MV-4-11 (cell line): ENCODE measurements at places on chromosomes 3 and 15.
A peak's percentile ranks its signal among the peaks of the same experiment; 100 is the strongest.

DNA sequence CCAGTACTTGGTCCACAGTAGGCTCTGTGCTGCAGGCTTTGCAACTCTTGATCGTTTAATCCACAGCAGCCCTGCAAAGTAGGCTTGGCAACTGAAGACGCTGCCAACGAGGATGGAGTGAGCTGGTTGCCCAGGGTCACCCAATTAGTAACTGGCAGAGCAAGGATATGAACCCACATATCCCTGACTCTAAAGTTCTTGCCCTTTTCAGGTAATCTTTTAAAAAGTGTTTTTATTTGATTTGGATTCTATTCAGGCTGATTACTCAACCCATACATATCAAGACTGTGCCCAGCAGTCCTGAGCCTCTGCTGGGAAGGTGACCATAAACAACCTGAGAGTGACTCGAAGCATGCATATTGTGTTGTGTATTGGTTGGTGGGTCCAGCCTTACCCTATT, 50.3 kb downstream of the PSMD6 start:
- no peak for DNase-seq

DNA sequence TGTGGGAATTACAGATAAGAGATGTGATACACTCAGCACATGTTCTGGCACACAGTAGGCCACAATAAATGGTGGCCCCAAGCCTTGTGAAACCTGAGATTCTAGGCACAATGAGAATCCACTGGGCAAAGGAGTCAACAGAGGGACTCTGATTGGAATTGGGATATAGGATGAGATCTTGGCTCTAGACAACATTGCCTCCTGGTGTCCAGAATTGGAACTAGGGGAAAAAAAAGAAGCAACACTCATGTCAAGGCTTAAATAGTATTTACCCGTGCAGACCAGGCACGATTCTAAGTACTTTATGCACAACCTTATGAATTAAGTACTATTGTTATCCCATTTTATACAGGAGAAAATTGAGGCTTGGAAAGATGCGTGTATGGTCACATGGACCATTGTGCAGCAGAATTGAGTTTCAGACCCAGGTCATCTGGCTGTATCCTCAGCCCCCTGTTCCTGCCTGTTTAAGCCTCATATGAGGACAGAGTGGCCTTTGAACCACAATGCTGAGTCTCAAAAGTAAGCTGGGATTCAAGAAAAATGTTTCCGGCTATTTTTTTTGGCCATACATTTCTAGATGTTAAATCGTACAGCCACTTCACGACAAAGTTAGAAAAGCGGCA, 124.8 kb downstream of the SV2B start:
- peak; percentile 45 for DNase-seq

DNA sequence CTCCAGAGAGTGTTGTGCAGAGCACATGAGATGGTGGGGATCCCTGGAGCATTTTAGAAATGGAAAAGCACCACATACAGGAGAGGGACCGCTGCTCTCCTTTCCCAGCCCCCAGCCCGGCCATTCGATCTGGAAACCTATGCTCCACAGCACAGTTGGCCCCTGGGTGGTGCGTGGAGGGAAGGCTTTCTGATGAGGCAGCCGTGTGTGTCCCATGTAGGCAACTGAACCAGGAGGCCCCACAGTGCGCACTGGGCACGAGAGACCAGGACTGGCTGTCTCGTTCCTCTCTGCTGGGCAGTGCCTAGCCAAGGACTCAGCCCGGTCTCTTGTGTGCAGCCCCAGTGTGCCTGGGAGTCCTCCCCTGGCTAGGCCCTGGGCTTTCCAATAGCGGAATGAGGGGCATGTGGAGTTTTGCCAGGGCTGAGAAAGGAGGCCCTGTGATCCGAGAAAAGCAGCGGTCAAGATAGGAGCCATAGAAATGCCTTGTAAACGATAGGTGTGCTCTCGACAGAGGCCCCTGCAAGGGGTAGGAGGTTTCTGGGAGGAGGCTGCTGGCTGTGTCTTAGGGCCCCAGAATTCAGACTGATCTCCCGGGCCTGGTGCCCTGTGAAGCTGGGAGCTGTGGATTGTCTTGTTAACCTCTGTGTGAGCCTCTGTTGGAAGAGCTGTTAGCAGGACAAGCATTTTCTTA, 39.0 kb downstream of the CHDH start:
- no peak for DNase-seq

DNA sequence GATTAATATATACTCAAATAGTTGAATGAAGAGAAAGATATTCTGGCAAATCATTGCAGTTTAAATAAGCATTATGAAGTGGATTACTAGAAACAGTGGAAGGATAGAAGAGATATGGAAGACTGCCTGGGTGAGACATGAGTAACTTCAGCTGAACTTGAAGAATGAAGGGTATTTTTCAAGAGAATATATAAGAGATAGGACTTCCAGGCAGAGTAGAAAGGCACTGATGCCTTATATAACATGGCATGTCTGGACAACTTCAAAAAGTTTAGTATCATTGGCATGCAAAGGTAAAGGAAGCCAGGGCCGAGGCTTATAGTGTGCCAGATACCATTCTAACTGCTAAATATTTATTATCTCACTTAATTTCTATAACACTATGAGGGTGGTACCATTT, 126.5 kb upstream of the SLC7A14 start:
- no peak for DNase-seq

DNA sequence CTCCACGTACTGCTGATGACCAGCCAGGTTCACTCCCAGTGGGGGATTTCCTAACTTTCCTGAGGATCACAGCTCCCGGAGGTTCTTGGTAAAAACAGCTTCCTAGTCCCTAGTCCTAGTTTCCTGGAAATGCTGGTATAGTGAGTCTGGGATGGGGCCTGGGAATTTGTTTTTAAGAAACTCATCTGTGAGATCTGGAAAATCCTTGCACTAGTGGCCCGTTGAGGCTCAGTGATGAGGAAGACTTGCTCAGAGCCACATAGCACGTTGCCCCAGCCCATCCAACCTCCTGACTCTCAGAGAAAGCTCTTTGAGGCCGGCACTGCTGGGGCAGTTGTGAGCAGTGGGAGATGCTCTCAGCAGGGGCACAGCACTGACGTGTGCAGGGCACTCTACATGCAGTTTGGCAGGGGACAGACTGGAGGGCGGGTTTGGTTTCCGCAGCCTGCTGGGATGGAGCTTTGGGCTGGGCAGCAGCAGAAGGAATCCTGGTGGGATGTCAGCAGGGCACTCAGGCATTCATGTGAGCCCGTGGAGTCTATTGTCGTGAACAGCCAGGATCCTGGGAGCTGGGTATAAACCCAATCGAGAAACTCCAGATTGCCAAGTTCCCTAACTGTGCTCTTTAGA, 31.6 kb downstream of the SAXO2 start:
- no peak for DNase-seq

DNA sequence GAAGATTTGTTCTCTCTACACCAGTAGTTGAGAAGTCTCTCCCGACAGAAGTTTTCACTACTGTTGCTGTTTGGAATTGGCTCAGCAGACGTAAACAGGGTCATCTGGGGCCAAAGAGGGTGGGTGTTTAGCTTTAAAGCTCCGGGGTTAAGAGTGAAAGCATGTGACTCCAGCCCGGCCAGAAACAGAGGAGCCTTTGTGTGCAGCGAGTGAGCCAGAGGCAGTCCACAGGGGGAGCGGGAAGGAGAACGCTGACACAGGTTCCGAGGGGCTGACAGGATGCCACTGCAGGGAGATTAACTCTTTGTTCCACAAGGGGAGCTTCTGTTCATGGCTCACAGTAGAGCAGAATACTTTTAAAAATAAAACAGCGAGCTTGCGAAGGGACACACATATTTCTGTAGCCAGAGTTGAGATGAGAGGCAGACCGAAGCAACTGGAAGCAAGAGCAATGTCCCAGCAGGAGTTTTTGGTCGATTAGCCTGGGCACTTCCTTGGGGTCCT, 26.9 kb downstream of the BMF start:
- no peak for DNase-seq

DNA sequence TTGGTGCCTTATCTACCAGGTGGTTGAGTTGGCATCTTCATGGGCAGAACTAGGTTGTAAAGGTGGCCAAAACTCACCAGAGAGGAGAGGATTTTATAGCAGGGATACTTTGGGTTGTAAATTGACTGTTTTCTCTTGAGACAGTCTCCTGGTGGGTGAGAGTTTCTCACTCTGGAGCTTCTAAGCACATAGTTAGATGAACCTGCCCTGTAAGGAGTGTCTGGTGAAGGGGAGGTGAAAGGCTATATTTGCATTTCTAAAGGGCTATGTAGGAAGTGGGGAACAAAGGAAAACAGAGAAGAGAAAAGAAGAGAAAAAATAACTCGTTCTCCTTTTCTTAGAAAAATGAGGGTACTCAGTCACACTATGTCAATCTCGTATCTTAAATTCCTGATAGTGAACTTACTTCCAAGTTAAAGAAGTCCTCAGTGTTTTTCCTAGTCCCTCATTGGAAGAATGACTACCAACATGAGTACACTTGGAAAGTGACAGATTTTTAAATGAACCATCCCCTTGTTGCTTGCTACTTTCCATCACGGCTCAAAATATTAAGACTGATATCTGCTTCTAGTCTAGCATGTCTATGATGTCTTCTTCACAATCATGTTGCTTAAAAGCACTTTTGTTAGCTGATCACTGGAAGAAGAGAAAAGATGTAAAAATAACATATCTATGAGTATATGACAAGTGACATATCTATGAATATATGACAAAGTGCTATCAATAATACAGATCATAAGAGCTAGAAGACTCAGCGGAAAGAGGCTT, 113.8 kb upstream of the P2RY1 start:
- no peak for DNase-seq

GRCh38 chr15:92480361-92480760, 86.7 kb downstream of the ST8SIA2 start:
- DNase-seq = no peak

DNA sequence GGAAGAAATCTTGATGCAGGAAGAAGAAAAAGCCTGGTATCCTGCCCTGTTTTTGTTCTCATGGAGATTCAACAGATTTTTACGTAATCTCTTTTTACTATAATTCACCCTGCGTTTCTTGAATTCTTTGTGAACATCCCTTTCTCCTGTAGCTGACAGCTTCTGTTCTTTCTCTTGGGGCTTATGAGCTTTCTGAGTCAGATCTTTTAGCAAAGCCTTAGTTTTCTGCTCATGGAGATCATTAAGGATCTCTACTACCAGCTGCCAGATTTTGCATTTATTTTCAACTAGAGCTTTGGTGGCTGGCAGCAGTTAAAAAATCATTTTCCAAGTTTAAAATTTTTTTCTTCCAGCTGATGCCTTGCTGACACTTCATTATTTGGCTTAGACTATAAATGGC, 51.6 kb downstream of the MOBP start:
- no peak for DNase-seq

DNA sequence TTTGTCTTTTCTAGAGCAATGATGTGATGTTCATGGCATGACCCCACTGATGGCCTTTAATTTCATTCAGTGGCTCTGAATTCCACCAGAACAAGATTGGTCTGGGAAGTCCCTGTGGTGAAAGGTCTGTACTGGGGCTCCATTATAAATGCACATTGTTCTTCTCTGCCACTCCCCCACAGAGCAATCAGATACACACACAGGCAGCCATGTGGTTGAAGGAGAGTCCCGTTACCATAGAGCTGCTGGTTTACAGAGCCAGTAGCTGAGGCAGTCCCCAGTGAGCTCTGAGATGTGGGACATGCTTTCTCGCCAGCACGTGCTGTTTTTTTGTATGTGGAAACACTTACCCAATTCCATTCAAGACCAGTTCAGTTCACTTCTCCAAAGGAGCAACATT, 172.7 kb upstream of the TRIM42 start:
- DNase-seq = no peak

GRCh38 chr3:152737021-152737908, 97.7 kb upstream of the P2RY1 start:
- DNase-seq = peak; percentile 90

GRCh38 chr15:42584031-42584765, 8.8 kb downstream of the STARD9 start:
- no peak for DNase-seq

DNA sequence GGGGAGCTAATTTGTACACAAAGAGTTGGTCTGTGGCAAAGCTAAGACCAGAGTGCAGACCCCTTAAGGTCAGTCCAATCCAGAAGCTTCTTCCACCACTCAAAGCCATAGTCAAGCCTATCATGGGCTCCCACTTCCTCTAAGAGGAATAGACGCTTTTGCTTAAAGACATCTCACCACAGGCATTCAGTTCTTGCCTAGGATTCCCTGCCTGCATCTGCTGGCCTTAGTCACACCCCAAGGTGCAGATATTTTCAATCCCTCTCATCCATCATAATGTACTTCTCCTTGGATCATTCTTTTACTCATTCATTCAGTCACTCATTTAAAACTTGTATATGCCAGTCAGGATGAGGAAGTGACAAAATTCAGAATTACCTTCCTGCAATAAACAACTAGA, 179.6 kb upstream of the STT3B start:
- DNase-seq = peak; percentile 26

GRCh38 chr3:37338500-37338899, 164.1 kb upstream of the LRRFIP2 start:
- peak; percentile 39 for DNase-seq

DNA sequence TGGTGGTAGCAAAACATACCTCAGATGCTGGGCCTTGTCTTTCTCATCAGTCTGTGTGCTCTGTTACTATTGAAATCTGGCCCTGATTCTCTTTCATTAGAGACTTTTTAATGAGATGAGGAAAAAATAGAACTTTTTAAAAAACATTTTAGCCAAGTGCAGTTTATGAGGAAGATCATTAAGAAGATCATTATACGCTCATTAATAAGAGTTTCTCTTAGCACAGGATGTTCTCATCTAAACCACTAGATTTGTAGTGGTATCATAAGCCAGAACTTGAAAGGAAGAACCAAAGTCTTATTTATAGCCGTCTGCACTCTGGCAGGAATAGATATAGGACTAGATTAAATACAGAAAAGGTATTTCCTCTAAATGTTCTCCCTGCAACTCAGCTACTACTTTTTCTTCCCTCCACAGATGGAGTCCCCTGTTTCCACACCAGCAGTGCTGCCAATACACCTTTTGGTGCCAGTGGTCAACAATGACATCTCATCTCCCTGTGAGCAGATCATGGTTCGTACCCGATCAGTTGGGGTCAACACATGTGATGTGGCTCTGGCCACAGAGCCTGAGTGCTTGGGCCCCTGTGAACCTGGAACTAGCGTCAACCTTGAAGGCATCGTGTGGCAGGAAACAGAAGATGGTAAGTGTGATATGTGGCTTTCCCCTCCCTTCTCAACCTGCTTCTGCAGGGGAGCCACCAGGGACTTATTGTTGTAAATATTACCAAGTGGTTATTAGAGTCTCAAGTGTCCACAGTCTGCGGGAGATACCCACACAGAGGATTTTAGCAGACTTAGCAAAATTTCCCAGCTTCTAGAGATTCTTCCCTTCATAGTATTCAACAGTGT, 152.8 kb downstream of the RBPMS2 start:
- no peak for DNase-seq

GRCh38 chr3:13245615-13245978, 172.4 kb upstream of the IQSEC1 start:
- DNase-seq = peak; percentile 79

GRCh38 chr3:194185221-194185620, 49.3 kb downstream of the HES1 start:
- no peak for DNase-seq
